ENCODE measurements at places on chromosomes 2 and 18.

GRCh38 chr2:207617011-207617671 is 8.1 kb downstream of the METTL21A start:
- DNase-seq, result no peak

DNA sequence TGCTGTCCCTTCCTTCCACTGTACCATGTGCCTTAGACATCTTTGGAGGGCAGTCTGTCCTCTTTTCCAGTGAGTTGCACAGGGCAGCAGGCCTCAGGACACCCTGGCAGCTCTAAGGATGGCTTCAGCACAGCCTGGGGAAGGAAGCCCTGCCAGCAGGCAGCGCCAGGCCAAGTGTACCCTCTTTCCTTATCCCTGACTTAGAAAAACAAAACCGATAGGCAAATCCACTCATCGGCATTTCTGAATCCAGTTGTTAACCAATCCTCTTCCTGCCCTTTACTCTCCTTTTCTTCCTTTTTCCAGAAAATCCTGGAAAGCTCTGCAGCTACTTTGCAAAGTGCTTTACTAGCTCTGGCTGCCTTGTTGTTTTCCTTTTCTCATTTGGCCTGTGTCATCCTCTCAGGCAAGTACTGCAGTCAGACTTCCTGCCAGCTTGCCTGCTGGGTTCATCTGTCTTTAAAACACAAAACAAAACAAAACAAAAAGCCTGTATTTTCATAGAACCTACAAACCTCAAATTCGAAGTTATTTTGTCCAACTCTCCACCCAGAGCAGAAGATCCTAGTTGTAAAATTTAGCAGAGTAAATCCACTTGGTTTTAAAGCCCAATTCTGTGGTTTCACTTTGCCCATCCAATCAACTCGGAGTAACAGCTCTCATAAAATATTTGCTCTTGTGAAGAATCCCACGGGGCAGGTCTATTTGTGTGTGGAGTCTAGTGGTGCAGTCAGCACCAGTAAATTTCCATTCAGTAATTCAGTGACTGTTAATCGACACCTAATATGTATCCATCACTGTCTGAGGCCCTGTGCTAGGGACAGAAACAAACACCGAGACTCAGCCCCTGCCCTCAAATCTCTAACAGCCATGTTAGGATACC is 45.2 kb downstream of the PCBP1 start:
- peak; percentile 80 for DNase-seq

- DNase-seq, result no peak
Measured at GRCh38 chr2:118112771-118113334, 24.6 kb downstream of the INSIG2 start.

DNA sequence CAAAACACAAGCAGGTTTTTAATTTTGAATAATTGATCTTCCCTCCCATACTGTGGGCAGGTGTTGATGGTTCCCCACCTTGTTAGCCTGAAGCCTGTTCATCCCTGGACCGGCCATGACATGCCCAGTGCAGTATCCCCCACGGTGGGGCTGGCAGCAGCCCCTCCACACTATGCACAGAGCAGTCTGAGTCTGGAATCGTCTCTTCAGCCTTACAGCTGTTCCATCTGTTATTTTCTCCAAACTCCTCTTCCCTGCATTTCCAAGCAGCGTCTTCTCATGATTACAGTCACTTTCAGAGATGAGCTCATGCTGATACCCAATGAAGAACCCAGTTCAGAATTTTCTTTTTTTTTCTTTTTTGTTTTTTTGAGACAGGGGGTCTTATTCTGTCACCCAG is 68.2 kb downstream of the ADI1 start:
- no peak for DNase-seq

DNA sequence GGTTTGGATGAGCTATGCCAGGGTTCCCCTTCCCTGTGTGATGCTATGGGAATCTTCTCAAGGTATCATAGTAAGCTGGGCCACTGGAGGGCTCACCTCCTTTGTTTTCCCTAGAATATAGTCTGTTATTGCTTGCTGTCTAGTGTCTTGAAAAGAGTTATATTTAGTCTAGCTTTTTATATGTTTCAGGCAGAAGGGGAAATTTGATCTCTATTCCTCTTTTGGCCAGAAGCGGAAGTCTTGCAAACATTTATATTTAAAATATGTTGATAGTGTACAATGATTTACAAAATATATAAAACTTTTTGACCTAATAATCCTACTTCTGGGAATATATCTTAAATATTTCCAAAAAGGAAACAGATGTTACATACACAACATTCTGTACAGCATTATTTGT is 260.7 kb downstream of the FHOD3 start:
- DNase-seq, result no peak

GRCh38 chr2:19868224-19868623 is 33.6 kb downstream of the TTC32 start:
- DNase-seq, result no peak

- DNase-seq, result no peak
Measured at GRCh38 chr2:30747206-30747605, 60.0 kb downstream of the CAPN13 start.

Data from HAP-1 (cell line).